Fibroblast of skin of abdomen (primary cell): ENCODE measurements at places on chromosomes 11 and 22.

DNA sequence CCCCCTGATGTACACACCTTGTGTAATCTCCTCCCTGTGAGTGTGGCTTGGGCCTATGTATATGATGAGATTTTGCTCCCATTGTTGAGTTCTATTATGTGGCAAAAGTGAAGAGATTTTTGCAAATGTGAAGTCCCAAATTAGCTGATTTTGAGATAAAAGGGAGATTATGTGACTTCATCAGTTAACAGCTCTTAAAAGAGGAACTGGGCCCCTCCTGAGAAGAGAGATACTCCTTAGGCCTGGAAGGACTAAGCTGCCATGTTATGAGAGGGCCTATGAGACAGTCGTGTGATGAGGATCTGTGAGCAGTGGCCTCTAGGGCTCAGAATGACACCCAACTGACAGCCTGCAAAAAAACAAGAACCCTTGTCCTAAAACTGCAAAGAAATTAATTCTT lies 93.4 kb downstream of the OR5AK2 start:
- no peak for DNase-seq

DNA sequence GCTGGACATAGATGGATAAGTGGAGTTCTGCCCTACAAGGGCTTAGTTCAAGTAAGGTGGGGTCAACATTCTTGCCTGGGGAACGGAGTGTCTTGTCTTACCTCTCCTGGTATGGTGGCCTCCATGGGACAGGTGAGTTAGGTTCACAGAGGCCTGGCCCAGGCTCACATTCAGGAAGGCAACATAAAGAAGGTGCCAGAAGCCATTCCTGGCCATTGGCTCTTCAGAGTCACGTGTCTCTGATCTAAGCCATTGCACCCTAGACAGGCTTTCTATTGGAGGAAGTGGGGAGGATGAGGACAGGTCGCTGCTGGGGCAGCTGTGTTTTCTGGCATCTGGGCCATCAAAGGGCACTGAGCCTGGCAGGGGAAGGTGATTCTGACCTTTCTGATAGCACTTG lies 14.8 kb downstream of the LMO2 start:
- no peak for DNase-seq

DNA sequence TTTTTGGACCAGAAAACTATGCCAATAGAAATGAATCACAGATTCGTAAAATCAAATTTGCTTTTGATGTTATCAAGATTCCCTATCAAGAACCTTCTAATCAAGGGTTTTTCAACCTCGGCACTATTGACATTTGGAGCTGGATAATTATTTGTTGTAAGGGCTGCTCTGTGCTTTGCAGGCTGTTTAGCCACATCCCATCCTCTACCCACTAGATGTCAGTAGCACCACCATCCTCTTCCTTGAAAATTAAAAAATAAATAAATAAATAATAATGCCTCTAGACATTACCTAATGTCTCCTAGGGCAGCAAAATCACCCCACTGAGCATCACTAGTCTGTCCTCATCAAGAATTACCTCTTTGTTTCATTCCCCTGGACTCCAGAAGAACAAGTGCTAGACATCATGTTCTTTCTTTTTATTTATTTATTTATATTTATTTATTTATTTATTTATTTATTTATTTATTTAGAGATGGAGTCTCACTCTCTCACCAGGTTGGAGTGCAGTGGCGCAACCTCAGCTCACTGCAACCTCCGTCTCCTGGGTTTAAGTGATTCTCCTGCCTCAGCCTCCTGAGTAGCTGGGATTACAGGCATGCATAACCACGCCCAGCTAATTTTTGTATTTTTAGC lies 744.7 kb downstream of the KCNA4 start:
- peak; percentile 52 for DNase-seq

DNA sequence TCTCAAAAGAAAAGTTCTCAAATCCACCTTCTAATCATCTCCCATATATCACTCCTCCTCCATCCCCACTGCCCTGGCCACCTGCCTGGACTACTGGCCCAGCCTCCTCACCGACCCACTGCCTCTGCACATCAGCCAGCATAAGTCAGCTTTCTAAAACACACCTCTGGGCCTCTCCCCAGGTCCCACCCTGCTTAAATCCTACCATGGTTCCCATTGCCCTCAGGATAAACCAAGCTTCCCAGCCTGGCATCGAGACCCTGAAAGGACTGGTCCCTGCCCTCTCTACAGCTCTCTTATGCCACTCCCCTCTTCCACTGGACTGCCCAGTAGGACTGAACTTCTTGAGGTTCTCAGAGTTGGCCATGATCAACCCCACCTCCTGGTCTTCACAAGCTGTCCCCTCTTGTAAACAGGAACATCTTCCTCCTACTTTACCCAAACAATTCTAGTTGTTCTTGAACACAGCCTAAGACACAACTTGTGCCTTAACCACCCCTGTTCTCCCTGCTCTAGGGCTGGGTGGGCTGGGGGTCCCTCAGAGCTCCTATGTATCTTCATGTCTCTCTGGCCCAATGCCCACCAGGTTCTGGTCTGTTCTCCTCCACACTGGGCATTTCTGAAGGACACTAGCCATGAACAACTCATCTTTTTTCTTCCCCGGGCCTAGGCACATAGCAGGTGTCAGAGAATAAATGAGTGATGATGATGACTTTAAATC lies 12.6 kb upstream of the P2RY6 start:
- no peak for DNase-seq

- DNase-seq, result peak; percentile 65
Measured at GRCh38 chr11:66068154-66068821, 1.8 kb upstream of the PACS1 start.

DNA sequence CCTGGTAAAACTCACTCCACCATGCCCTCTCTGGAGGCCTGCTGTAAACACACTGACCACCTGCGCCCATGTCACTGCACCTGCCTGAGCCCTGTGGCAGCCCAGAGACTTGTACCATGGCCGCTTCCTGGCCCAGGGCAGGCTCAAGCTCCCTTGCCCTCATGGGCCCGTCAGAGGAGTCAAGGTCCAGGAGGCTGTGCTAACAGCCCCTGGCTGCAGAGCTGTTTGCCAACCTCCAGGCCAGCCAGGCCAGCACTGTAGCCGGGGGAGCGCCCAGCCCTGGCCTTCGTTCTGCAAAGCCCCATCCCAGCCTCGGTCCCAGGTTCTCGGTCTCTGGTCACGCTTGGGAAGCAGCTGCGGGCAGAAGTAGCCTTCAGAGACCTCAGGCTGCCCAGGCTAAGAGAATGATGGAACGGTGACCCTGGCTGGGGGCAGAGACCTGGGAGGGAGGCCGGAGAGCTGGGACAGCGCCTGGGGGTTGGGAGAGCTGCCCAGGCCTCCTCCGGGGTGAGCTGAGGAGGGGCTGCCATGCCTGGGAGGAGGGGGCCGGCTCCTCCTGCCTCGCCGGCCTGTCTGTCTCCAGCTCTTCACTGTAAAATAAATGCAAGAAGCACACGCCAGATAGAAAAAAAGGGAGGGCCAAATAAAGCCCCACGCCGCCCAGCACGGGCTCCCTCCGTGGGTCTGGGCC lies 11.9 kb upstream of the TCF20 start:
- DNase-seq, result no peak

DNA sequence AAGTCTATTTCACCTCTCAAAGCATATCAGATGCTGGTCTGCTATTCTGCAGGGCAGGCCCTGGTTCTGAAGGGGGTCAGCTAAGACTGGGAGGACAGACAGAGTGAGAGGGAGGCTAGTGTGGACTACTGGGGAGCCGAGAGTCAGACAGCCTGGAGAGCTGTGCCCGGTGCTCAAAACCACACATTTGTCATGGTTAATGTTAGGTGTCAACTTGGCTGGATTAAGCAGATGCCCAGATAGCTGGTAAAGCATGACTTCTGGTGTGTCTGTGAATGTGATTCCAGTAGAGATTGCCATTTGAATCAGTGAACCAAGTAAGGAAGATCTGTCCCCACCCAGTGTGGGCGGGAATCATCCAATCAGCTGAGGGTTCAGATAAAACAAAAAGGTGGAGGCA lies 102.6 kb downstream of the SNX19 start:
- no peak for DNase-seq

GRCh38 chr22:43147821-43148220 lies 3.5 kb upstream of the TSPO start:
- no peak for DNase-seq

GRCh38 chr22:17431179-17431578 lies 61.9 kb downstream of the CECR2 start:
- DNase-seq, result peak; percentile 47

- DNase-seq, result no peak
Measured at GRCh38 chr22:37912171-37912570, 6.1 kb downstream of the MICALL1 start.

GRCh38 chr11:80719292-80719646 lies 1278.4 kb upstream of the TENM4 start:
- no peak for DNase-seq

- no peak for DNase-seq
Measured at GRCh38 chr11:40877981-40878380, 581.5 kb downstream of the LRRC4C start.

DNA sequence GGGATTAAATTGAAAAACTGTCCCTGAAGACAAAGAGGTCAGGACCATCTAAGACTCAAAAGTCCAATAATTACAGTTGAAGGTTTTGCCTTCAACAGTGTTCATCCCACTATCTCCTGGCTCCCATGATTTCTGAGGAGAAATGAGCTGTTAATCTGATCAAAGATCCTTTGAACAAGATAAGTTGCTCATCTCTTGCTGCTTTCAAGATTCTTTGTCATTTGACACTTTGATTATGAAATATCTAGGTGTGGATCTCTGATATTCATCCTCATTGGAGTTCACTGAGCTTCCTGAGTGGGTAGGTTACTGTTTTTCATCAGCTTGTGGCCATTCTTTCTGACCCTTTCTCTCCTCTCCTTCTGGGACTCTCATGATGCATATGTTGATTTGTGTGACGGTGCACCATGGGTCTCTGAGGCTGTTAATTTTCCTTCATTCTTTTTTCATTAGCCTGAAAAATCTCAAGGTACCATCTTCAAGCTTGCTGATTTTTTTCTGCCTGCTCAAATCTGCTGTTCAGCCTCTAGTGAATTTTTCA lies 20.9 kb downstream of the PC start:
- DNase-seq, result no peak

DNA sequence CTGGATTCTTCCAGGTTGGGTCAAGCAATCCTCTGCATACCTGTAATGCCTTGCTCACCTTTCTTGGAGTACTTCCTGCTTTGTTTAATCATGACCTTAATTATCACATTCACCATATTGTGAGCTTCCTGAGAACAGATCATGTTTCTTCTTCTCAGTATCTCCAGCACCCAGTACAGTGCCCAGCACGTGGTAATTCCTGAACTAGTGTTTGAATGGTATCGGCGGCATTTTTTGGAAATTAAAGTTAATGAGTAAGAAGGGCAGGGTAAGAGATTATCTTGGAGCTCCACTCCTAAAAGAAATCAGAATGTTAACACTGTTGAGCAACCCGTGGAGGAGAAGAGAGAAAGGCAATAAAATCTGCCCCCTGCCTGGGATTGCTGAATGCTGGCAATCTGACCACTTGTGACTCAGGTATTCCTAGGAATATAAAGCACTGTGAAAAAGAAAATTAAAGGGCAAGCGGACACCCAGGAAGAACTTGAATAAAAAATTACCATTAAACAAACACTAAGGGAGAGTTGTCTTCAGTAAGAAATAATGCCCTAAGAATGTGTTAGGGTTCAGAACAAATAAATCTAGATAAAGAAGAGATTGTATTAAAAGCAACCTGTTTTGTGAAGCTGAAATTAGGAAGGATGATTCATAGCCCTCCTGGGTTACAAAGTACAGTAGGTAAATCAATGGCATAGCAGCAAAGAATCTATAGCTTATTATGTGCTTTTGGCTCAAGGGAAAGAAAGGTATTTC lies 92.9 kb downstream of the PDHX start:
- DNase-seq, result peak; percentile 79

DNA sequence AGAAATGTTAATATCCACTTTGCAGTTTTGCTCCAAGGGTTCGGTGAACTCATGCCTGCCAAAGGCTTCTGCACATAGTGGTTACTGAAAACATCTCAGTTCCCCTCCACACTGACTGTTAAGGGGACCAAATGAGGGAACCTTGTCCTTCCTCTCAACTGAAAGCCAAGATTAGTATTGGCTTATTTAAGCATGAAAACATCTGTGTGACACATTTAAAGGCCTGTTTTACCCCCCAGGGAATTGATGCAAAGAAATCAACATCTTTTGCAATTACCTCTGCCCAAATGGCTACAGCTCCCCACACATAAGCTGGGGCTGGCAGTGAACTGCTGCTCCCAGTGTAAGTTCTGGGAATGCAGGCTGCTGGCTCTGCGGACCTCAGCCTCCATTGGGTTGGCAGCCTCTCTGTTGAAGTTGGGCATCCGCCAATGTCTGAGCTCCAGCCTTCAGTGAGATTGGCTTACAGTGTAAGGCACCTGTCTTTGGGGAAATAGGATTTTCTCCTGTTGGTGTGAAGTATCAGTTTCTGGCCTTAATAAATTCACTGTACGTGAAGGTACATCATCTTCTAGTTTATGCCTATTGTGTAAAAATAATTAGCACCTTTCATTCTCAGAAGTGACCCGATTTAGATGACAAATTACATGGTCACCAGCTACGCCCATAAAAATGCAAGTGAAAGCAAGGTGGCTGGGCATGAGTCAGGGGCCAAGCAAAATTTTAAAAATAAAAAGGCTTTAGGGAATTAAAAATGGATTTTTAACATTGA lies 213.4 kb upstream of the SYN3 start:
- DNase-seq, result no peak

DNA sequence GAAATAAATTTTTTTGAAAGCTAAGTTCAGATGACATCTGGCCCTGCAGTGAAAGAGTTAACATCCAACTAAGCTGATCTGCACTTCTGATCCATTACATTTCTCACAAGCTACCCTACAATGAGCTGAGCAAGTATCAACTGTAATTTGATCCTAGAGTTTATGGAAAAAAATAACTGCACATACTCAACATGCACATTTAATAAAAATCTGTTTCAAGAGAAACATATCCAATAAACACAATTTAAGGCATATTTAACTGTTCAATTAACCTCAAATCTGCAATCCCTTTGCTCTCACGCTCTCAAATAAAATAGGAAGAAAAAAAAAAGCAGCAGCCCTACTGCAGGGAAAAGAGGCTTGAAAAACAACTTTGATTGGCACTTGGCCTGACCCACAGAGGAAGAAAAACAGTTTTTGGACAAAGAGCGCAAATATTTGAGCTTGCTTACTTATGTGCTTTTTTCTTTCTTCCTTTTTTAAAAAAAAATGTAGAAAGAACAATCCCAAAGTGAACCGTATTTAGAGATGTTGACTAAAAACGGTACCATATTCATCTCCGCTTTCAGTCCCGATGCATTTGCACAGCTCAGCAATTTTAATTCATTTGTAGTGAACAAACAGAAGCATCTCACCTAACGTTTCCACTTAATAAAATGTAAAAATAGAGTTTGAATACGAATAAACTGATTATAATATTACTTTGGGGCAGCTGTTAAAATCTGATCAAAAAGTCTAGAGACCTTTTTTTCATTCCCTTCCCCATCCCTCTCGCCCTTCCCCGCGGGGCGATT lies 1.6 kb downstream of the SESN3 start:
- DNase-seq, result peak; percentile 17
